T-helper 22 cell (primary cell): ENCODE measurements at places on chromosomes 12 and 14.

- DNase-seq, result peak; percentile 42
Measured at GRCh38 chr12:96193725-96194575, at the start of gene ELK3. Gene ELK3 (plus strand): TSS chr12:96194375.

- no peak for DNase-seq
Measured at GRCh38 chr12:7321624-7322023, 17.8 kb downstream of the ACSM4 start.

- DNase-seq, result no peak
Measured at GRCh38 chr12:25254271-25254880, 3.6 kb upstream of the KRAS start.

- no peak for DNase-seq
Measured at GRCh38 chr14:96098999-96099335, 59.8 kb downstream of the C14orf132 start.

GRCh38 chr12:130514149-130514551, 176.5 kb downstream of the PIWIL1 start:
- no peak for DNase-seq

GRCh38 chr14:67853715-67854114, 34.1 kb downstream of the RAD51B start:
- DNase-seq, result no peak

DNA sequence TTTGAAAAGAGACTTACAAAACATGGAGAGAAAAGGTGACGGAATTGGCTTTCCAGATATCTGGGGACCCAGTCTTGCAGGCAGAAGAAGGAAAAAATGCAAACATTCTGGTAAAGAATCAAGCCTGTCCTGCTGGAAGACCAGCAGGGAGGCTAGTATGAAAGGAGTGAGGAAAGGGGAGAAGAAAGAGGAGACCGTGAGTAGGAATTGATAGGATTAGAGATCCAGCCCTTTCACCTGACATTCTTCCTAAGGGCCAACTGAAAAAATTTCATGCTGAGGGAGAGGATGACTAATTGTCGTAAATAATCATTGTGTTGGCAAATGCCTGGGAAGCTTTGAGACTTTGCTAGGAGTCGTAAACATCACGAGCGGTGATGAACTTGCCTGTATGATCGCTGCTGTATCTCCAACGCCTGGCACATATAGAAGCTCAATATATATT, 12.1 kb downstream of the BHLHE41 start:
- DNase-seq, result no peak

- DNase-seq, result no peak
Measured at GRCh38 chr14:50342221-50343078, 30.3 kb downstream of the DMAC2L start.

DNA sequence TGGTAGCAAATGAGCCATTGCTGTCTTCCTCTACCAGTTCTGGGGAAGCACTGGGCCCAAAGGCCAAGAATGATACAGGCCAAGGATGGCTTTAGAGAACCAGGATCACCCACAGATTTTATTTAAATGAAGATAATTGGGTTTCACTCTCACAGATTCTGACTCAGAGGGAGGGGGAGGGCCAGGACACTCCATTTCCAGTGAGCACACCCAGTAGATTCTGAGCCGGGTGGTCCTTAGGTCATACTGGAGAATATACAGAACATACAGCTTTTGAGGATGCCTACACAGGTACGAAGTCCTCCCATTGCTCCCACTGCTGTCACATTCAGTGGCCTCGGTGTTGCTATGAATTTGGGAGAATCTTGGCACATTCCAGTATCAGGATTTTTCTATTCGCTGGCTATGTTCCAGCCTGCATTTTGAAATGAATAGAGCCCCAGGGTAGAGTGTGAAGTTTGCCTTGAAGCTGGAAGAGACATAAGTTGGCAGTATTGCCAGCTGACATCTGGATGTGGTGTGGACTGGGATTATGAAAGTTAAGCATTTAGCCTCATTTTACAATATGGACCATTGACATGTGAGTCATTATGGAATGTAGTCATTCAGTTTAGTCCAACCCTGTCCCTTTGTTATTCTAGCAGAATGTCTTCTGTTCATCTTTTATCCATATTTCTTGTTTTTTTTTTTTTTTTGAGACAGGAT, 45.8 kb upstream of the POC1B start:
- no peak for DNase-seq

DNA sequence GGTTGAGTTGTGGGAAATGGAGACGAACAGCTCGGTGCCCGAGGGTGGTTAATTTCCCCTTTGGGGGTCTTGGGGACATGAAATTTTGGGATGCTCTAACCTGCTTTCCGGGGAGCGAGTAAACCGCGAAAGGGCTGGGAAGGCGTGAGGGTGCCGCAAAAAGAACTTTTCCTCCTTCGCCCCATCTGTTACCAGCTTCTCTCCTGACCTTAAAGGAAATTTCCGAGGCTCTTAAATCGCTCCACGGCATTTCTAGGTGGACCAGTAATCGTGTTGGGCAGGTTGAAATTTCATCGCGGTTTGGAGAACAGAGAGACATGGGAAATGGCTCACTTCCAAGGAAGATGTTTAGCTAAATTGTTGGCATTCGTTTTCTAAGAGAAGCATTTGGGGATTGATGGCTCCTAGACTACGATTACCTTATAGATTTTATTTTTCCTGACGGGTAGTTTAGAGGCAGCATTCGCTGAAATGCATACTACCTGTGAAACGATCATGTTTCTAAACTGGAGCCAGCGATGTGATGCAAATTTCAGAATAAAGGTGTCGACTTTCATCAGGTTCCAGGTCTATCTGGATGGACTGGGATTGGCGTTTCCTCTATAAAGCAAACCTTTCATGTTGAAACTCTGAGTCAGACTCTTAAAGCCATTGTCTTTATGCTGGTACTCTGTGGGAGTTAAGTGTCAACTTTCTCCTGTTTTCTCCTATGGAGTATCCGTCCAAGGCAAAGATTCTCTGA, 414.5 kb downstream of the PCNX1 start:
- no peak for DNase-seq

- no peak for DNase-seq
Measured at GRCh38 chr12:43602738-43603137, 50.7 kb upstream of the ADAMTS20 start.

DNA sequence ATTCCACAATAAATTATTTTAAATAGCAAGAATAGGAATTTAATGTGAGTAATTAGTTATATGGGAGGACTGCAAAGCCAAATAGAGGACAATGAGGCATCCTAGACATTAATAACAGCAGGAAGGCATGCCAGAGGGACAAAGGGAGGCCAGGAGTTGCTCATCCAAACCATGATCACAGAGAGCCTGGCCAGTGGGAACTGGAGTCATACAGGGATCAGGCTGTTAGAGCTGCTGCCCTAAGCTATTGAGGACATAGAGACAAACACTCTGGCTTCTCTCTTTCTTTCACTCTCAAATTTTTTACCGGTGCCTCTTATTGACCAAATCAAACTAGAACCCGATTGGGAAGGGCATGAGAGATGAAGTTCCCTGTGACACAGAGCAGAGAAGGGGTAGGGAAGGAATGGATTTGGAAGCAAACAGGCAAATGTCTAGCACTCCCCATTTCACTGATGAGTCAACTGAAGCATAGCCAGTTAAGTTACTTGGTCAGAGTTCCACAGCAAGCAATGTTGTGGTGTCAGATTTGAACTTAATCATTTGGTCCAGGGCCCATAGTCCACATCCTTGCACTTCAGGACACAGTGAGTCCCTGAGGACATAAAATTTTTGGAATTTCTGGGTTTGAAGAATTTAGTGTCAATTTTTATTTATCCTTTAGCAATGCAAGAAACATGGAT, 17.9 kb upstream of the CFAP54 start:
- DNase-seq, result no peak

- DNase-seq, result no peak
Measured at GRCh38 chr12:107749083-107749482, 11.9 kb downstream of the PRDM4 start.

GRCh38 chr14:105480199-105480746, 5.7 kb downstream of the CRIP2 start:
- no peak for DNase-seq

- no peak for DNase-seq
Measured at GRCh38 chr12:106855221-106855758, 80.8 kb downstream of the RIC8B start.

DNA sequence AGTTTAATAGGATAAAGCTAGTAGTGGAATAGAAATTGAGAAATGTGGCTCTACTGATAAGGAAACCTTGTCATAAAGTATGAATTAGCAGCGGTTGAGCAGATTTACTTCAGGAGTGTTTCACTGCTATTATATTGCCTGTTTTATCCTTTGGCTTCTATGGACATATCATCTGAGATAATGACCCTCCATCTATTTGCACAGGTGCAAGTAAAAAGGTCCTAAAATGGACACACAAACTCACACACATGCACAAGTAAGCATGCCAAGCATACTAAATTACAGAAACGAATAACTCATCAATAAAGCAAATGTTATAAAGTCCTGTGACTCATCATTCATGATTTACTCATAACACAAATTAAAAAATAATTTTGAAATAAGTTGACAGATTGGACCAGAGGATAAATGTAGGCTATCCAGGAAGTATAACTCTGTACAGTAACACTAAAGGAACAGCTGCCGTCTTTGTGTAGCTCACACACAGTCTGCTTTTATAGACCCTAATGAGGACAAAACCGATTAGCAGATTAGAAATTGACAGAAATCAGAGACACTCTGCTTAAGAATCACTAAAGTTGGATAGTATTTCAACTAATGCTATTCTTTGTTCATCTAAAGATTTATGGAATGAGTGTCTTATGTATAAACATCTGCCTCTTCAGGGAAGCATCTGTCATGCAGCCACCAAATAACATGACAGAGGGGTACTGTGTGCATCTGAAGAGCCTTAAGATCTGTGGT, 73.9 kb downstream of the SYT1 start:
- no peak for DNase-seq

- DNase-seq, result no peak
Measured at GRCh38 chr12:124869059-124869665, 5.5 kb upstream of the SCARB1 start.

GRCh38 chr12:13534645-13535398, 338.3 kb downstream of the EMP1 start:
- no peak for DNase-seq

GRCh38 chr14:97379091-97379531, 581.9 kb downstream of the VRK1 start:
- DNase-seq, result no peak
